ACHN (cell line): ENCODE measurements at places on chromosomes 7 and 10.

GRCh38 chr10:117539361-117539773 lies 3.2 kb upstream of the EMX2 start:
- DNase-seq: peak; percentile 27

- DNase-seq: peak; percentile 89
Observed at GRCh38 chr7:130896898-130897514, 163.0 kb upstream of the KLF14 start.

DNA sequence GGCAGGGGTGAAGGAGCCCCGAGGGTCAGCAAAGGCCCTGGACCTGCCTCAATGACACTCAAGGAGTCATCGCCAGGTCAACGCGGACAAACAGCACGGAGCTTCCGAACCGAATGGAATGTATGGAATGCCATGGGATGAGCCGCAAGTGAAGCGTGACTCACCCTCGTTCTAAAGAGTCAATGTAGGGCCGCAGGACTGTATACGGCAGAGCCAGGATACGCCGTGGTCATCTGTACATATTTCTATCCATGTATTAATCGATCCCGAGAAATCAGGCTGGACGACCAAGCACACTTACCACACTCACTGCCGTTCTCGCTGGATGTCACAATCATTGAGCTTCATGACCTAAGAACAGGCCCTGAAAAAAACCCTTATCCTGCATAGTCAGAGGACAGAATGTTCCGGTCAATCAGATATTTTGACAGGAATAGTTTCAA lies 4.3 kb downstream of the SNX8 start:
- DNase-seq: peak; percentile 99

GRCh38 chr7:131836733-131837132 lies 280.3 kb upstream of the PODXL start:
- no peak for DNase-seq

GRCh38 chr10:133135116-133135465 lies 24.9 kb upstream of the KNDC1 start:
- DNase-seq: no peak
